ENCODE measurements at places on chromosomes 2 and 18.
A peak's percentile ranks its signal among the peaks of the same experiment; 100 is the strongest.

DNA sequence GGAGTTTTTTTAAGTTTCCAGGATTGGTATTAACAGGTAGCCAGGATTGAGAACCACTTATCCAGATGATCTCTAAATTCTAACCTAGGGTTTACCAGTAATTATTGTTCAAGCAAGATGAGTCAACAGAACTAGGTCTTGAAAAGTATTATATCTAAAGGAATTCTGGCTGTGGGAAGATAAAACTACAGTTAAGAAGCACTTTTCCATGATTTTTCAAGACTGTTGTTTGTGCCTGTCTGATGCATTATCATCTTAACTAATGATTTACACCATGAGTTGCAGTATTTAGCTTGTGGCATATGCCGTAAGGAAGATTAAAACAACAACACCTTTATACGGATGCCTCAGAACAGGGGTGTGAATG, 142.2 kb upstream of the CCDC68 start:
- DNase-seq, result no peak

DNA sequence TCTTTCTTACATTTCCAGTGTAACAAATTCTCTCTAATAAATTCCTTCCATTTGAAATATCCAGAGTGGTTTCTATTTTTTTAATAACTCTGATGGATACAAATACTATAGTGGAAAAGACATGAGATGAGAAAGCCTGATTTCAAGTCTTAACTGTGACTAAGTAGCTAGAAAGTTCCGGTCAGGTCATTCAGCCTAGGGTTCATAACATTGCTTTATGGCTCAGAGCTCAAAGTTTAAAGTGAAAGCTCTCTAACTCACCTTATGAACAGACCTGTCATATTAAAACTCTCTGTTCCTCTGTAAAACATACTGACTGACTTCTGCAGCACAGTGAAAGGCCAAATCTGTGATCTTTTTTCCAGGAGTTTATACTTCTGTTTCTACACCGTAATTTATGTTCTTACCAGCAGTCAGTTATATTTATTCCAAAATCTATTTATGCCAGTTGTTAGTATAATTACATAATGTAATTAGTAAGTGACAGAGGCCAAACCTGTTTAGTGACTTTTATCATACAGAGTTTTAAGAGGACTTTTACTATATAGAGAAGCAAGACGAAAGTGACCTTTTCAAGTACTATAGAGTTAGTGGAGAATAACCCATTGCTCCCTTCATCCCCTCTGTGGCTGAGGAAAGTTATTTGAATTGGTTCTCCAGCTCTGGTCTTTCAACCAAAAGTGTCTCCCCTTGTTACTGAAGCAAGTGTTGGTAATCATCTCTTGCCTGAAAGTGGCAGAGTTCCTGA, 118.8 kb upstream of the PDE1A start:
- no peak for DNase-seq

GRCh38 chr2:239209783-239210182, 191.0 kb downstream of the HDAC4 start:
- no peak for DNase-seq

DNA sequence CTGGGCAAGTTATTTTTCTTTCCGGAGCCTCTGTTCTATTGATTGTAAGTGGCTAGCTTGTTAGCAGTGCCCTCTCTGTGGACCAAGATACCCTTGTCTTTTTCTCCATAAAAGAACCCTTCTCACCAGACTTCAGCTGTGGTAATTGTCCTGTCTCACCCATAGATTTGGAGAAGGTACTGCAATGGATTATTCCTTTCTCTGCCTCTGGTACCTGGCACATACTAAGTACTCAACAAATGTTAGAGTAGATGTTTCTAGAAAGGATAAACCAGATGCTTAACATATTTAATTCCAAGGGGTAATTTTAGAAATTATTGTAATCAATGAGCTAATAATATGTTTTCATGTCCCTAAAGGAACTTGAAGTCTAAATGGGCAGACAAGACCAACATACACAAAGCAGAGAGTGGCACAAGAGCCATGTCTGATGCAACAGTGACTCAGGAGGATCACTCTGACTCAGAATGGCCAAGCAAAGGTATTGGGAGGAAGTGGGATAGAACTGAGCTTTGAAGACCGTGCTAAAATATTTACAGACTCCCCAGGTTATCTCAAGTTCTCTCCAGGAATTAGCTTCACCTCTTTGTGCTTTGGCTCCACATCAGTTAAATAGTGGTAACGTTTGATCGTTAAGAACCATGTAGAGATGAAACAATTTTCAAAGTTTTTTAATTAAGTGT, 129.7 kb upstream of the OSR1 start:
- no peak for DNase-seq

DNA sequence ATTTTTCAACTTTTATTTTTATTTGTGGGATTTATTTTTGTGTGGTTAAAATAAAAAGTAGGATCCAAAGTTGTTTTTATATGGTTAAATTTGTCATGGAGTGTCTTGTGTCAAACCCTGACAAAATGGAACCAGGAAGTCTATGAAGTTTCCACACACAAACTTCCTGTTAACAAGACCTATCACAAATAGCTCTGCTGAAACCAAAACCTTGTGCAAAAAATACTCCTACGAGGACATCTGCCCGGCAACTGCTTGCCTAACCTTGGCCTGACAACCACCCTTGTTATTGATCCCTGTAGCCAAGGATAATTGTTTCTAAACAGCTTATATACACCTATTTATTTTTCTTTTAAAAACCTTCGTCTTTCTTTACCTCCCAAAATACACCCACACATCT, 389.6 kb downstream of the TRIB2 start:
- DNase-seq, result no peak

GRCh38 chr2:43136876-43137275, 89.5 kb downstream of the ZFP36L2 start:
- DNase-seq, result peak; percentile 49

GRCh38 chr2:241620419-241620769, 16.6 kb downstream of the THAP4 start:
- DNase-seq, result no peak

- DNase-seq, result no peak
Observed at GRCh38 chr18:5431836-5432575, 111.8 kb downstream of the EPB41L3 start.

GRCh38 chr2:236988690-236989624, 96.7 kb upstream of the COPS8 start:
- DNase-seq, result no peak

DNA sequence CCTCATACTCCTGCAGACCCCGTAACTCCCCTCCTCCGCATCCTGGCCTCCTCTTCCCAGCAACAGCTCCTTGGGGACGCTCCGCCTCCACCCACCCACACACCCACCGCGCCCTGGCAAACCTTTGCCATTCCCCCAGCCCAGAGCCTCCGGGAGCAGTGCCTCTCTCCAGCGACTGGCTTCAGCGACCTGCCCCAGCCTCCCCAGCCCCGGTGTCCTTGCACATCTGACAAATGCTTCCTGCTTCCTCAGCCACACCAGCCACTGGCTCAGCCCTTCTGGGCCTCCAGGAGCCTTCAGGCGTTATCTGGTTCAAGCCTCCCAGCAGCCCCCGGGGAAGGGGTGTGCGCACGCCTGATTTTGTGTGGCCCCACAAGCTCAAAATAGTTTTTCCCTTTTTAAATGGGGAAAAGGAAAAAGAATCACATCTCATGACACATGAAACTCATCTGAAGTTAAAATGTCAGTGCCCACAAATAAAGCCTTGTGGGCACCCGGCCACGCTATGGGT, 14.2 kb downstream of the ESPNL start:
- DNase-seq, result no peak

DNA sequence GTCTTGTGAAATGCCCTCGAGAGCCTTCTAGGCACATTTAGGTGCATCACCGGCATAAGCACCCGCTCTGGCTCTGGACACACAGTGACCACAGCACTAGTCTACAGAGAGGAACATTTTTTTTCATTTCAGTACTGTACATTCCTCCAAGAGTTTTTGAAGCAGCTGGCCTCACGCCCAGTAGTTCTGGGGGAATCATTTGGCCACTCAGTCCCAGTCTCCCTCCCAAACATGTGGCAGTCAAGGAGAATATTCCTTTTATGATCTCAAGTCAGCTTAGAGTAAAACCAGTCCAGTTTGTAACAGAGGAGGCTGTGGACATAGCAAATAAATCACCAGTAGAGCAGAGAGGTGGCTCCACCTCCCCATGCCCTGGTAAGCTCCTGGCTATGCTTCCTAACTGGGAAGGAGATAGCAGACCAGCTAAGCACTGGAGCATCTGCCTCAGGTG, 48.1 kb downstream of the KCNE4 start:
- no peak for DNase-seq

GRCh38 chr18:13283746-13284145, 65.2 kb downstream of the LDLRAD4 start:
- DNase-seq, result no peak

- DNase-seq, result no peak
Observed at GRCh38 chr18:23209031-23209430, 73.7 kb downstream of the CABLES1 start.

DNA sequence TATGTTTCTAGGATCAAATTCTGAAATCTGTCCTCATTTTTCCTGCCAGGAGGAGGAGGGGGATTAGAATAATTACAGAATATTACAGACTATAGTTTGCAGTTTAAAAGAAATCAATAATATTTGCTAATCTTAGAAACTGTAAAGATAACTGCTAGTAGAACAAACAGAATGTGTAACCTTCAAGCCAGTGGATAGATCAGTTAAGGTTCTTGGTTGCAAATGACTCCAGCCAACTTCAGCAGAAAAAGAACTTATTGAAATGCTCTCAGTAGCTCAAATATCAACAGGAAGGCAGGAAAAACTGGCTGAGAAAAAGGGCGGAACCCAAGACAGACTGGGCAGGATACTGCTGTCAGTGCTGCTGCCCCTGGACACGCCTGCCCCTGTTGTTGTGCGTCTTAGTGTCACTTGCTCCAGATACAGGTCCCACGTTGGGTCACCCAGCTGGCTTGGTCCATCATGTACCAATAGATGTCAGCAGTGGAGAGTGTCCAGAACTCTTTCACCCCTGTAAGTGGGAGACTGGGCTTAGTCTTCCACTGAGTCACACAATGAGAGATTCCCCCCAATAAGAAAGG, 10.2 kb downstream of the NMUR1 start:
- DNase-seq, result no peak

- DNase-seq, result no peak
Observed at GRCh38 chr2:84539729-84540128, 23.4 kb downstream of the DNAH6 start.

DNA sequence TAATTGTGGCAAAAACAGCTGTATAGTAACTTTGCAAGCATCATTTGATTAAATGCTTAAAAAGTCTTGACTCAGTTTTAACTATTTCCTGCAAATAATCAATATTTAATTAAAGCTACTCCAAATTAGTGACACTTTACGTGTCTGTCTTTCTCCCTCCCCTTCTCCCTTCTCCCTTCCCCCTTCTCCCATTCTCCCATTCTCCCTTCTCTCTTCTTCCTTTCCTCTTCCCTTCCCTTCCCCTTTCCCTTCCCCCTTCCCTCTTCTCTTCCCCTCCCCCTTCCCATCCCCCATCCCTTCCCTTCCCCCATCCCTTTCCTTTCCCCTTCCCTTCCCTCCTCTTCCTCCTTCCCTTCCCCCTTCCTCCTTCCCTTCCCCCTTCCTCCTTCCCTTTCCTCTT, 76.9 kb downstream of the MSH2 start:
- no peak for DNase-seq

DNA sequence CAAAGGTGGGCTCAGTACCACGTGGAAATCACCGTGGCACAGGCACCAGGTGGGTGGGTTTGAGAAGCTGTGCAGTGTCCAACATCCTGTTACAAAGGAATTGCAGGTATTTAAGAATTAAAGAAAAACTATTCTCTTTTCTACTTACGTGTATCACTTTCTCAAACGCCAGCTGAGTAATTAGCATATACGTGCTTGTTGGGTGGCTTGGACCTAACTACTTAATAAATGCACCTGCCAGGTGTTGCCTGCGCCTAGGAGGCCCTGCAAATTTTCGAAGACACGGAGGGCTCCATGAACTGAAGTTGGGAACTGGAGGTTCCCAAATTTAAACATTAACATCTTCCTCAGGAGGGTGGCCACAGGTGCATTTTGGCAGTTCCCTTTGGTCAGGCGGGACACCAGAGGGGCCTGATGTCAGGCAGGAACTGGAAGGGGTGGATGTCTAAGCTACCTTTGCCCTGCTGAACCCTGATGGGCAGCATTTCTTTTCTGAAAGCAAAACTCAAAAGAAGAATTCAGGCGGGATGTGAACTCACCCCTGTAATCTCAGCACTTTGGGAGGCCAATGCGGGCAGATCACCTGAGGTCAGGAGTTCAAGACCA, 84.8 kb downstream of the HS6ST1 start:
- no peak for DNase-seq

GRCh38 chr2:18592372-18592771, 3.0 kb upstream of the NT5C1B start:
- no peak for DNase-seq

DNA sequence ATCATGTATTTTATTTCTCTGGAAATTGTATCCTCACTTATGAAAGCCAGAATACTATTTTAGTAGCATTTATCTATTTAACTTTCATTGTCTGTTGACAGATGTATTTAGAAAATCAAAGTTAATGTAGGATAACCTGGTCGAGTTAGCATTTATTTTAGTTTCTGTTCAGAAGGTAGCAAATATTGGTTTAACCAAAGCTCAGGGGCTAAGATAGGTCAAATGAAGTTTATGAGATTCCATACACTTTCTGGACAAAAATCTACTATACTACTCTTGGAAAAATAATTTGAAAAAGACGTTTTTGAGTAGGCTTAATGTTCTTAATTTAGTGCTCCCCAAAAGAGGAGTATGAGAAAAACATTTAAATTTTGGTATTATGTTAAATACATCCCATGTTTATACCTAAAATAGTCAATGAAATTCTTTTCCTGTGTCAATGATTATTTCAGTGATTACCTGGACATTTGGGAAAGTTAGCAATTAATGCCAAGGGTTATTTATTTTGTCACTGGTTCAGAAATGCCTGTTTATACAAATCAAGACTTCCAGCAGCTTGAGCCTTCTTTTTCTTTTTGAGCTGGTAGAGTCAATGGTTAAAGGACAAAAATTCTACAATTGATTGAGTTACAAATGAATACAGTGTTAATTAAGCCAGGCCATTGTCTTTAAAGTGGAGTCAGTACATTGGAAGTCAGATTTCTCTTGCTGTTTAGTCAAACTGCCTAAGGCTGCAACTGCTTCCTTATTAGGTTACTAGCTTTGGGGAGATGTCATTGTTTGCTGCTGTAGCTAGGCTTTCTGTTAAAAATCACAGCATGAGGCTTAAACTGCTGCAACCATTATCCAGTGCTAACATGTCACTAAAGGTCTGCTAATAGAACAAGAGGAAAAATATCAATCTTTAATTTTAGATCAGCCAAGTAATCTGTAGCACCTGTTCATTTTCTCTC, 182.3 kb downstream of the CAMKMT start:
- no peak for DNase-seq

GRCh38 chr2:28293416-28293815, 99.2 kb upstream of the FOSL2 start:
- DNase-seq, result no peak

- DNase-seq, result no peak
Observed at GRCh38 chr2:166609183-166609959, 115.3 kb upstream of the SCN7A start.

Measured in stimulated activated CD8-positive, alpha-beta memory T cell treated with anti-CD3 and anti-CD28 coated beads, Interleukin-7, amount 100 ng/mL, for 1 hour (primary cell).